ENCODE measurements at places on chromosomes 1 and 21. TPM values are rescaled to one million over a fixed set of nuclear protein-coding genes. Genes with fewer than 3 reads are reported as not detected.
A peak's percentile ranks its signal among the peaks of the same experiment; 100 is the strongest.

GRCh38 chr21:45811136-45811535 is 167.6 kb downstream of the PCBP3 start:
- DNase-seq = no peak

GRCh38 chr1:155882766-155883165 is 23.4 kb downstream of the SYT11 start:
- DNase-seq = no peak

Gene ZNF648
- not detected for total RNA-seq

GRCh38 chr1:97277891-97278654 is 556.5 kb downstream of the PTBP2 start:
- DNase-seq = peak; percentile 85

DNA sequence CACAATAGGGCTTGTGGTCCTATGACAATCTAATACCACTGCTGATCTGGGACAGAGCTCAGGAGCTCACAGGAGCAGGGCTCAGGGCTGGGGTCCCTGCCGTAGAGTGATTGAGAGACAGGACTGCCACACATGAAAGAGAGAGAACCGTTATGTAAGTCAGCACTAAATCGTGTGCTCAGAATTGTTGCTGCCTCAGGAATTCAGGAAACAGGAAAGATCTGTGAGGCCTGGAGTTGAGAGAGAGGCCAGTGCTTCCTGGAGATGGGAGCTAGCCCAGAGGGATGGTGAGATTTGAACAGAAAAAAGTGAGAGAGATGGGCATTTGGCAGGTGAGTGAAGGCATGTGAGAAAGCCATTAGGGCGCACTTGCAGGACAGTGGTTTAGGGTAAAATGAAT is 17.5 kb upstream of the ACBD6 start:
- DNase-seq = no peak

Gene DIO1
- not detected for total RNA-seq

Gene KCNE2
- total RNA-seq = not detected

DNA sequence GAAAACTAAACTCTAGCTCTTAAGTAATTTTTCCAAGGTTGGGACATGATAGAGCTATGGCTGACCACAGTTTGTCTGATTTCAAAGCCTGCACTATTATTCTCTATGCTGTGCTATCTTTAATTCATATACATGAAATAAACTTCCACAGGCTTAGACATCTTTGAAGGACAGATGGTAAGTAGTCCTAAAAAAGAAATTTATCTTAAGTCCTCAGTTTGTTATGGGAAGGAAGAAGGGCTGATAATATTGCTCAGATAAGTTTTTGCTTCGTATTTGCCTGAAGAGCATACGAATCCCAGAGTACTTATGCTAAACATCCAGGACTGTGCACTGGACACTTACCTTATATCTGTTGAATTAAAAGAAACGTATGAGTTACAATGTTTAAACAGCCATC is 39.6 kb downstream of the VCAM1 start:
- no peak for DNase-seq

DNA sequence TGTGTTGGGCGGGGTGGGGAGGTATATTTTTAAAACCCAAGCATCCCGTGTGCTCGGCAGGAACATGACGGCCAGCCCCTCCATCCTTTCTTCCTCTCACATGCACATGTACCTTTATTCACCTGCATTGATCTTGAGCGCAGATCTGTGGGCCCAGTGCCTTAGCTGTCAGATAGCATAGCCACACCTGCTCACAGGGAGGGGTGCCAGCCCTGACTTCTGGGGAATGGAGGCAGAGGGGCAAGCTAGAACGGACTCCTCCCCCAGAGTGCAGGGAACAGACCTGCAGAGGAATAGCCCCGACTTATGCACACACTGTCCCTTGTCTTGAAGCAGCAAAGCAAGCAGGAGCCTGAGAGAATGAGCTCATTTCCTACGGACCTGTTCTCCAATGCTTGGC is 56.1 kb downstream of the DESI2 start:
- DNase-seq = no peak

Gene ZMYM4
- total RNA-seq = 19.8 TPM

- DNase-seq = no peak
Observed at GRCh38 chr1:200767321-200767720, 28.6 kb downstream of the CAMSAP2 start.

DNA sequence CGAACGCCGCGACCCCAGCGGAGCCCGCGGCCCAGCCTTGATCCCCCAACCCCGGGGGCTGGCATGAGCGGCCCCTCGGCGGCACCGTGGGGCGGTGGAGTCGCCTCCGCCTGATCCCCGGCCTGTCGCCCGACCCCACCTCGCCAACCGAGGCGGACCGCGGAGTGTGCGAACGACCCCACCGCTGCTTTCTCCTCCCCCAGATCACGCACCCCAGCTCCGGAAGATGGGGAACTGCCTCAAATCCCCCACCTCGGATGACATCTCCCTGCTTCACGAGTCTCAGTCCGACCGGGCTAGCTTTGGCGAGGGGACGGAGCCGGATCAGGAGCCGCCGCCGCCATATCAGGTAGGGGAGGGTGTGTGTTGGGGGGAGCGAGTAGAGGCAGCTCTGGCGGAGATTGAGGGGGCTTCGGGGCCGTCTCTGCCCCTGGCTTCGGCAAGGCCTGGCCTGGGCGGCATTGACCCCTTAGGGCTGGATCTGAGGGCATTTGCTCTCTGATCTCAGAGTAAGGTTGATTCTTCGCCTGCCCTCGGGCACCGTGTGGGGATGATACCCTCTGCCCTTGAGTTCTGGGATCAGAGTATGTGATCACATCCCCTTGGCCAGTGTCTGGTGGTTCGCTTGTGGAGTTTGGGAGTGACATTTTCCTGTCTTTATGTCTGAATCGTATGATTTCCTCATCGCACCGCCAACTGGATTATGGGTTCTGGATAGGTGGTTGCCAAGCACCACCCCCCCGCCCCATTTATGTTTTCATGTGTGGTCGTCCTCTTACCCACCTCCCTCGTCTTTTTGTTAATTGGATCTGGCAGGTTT is 668 bp downstream of the RNF11 start:
- no peak for DNase-seq

DNA sequence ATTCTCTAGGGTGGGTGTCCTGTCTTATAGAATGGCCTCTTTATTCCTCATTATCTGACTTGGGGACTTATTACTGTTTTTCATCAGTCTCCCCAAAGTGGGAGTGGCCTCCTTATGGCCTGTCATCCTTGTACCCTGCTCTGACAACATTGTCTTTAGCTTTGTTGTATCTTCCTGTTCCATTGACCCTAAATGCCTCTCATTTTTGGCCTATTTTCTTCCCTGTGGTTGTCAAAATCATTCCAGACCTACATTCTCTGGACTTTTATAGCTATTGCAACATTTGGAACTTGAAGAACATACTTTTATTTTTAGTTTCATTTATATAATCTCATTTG is 9.7 kb downstream of the SFT2D2 start:
- DNase-seq = no peak

GRCh38 chr1:116372651-116373430 is at the start of gene ATP1A1:
TSS of gene ATP1A1 (plus strand) at chr1:116373244. CDS start at chr1:116373512, 268 bp downstream.
- DNase-seq = no peak

Gene BARHL2
- not detected for total RNA-seq

All from epithelial cell of proximal tubule (primary cell).